ENCODE measurements at places on chromosomes 2 and 18.
A peak's percentile ranks its signal among the peaks of the same experiment; 100 is the strongest.

GRCh38 chr18:48417985-48418384 lies 8.8 kb upstream of the ZBTB7C start:
- peak; percentile 8 for DNase-seq

- no peak for DNase-seq
These were observed 83.7 kb upstream of the B3GNT2 start for GRCh38 chr2:62112179-62112578.

- DNase-seq, result no peak
These were observed 107.6 kb downstream of the BIRC6 start for GRCh38 chr2:32464431-32464830.

GRCh38 chr2:237603718-237604362 lies 13.3 kb upstream of the RAB17 start:
- DNase-seq, result peak; percentile 29

DNA sequence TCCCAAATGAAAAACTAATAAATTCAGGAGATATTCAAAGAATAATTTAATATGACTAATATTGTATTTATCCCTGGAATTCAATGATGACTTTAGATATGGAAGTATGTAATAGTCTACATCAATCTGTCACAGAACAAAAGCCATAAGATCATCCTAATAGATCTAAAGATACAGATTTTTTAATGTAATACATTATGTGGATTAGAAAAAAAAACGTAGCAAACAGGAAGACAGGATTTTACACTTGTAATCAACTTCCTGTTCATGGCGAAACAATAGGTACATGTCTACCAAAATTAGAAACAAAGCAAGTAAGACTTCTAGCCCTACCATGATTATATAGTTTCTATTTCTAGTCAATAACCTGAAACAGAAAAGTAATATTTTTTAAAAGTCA lies 192.2 kb downstream of the TTC32 start:
- no peak for DNase-seq
